ENCODE measurements at places on chromosomes 2 and 18.

DNA sequence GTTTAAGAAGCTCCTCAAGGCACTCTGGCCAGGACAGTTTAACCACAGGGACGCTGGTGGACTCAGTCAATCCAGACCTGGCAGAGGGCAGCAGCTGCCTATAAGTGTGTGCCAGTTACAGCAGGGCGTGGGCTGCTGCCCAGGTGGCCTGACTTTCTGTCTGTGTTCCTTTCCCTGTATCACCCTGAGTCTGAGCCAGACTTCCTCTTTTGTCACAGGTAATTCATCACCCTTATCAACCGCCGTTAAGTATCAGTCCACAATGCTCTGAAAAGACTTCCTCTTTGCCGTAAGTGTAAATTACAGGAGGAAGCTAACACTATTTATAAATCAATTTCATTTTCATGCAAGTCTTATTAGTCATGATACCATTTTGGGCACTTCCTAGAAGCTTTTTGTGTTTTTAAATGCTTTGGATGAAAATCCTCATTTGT lies 7.0 kb downstream of the LPIN1 start:
- no peak for DNase-seq

GRCh38 chr18:55509631-55510324 lies 78.2 kb downstream of the TCF4 start:
- no peak for DNase-seq

- no peak for DNase-seq
These were observed 319.3 kb upstream of the UBE2E3 start for GRCh38 chr2:180660881-180661685.

DNA sequence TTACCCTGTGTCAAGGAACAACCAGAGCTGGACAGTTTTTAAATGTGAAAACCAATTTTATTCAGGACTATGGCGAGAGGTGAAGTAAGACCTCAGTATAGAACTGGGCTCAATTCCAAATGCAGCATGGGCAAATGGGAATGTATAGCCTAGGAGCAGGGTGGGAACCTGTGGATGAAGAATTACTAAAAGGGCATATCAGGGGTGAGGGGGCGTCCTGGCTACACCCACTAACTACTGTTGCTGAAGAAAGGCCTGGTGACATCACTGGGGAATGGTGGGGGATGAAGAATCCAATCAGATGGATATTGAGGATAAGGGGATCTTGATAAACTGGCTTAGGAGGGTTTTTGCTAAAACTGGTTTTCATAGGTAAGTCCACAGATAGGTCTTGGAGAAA lies 27.3 kb upstream of the IL37 start:
- DNase-seq = no peak

GRCh38 chr18:40949114-40949950 lies 1005.7 kb upstream of the PIK3C3 start:
- DNase-seq = no peak

GRCh38 chr2:75641587-75641986 lies 5.0 kb upstream of the MRPL19 start:
- DNase-seq = no peak

- no peak for DNase-seq
These were observed 356.2 kb downstream of the GPD2 start for GRCh38 chr2:156792242-156792840.

Data from stimulated activated CD4-positive, alpha-beta T cell treated with anti-CD3 and anti-CD28 coated beads, Interleukin-4, amount 100 ng/mL, for 48 hours (primary cell).